CD4-positive, alpha-beta T cell treated with Interleukin-4 for 4 hours (primary cell): ENCODE measurements at places on chromosomes 2 and 18.

DNA sequence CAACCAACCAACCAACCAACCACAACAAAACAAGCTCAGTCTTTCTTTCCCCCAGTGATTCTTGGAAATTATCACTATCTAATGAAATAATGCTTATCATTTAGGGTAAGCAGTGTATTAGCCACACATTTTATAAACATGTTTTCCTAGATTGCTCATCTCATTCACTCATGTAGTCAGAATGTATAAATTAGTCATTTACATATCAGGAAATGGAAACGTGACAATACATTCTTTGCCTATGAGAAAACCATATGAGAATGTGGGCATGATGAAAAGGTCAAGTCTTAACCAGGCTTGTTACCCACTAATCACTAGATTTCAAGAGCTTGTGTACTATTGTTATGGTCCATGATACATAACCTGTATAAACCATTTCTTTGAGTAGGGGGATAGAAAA, 1583.4 kb upstream of the PIK3C3 start:
- no peak for DNase-seq

DNA sequence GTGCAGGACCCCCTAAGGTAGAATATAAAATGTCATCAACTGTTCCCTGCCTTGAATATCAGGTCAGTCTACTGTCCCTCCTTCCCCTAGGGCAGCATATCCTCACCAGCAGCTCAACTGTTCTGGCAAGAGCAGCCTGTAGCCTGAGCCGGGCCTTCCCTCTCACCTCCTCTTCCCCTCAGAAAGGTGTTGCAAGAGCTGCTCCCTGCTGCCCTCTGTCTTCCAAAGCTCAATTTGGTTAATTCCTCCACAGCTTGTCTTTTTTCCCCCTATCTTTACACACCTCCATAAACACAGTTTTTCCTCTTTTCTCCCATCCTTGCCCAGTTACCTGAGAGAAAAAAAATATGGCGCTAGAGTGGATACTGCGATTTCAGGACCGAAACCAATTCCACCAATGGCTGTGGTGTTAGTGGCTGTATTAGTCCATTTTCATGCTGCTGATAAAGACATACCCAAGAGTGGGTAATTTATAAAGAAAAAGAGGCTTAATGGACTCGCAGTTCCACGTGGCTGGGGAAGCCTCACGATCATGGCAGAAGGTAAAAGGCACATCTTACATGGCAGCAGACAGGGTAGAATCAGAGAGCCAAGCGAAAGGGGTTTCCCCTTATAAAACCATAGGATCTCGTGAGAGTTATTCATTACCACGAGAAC, 184.7 kb downstream of the MREG start:
- peak; percentile 16 for DNase-seq

DNA sequence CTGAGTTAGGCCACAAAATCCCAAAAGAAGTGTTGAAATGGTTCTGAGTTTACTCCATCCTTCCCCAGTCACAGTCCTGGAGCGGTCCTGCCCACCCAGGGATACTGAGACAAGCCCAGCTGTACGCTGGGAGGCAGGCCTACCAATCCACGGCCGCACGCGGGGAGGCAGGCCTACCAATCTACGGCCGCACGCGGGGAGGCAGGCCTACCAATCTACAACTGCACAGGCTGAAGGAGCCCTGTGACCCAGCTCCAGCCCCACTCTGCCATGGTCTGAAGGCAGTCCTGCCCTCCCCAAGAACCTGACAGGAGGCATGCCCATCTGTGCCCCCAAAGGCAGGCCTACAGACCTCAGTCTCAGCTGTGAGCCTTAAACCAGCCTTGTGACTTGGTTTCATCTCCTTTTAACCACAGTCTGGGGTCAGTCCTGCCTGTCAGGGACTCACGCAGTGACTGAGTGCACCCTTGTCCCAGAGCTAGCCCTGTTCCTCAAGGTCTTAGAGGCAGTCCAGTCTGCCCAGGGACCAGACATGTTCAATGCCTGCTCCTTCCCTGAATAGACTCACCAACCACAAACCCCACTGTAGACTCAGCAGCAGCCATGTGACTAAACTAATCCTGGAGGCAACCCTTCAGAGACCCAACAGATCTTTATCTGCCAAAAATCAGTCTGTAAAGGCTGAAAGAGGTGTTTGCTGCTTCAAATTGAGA, 36.8 kb downstream of the GPC1 start:
- DNase-seq: no peak

- DNase-seq: no peak
These were observed 1.0 kb downstream of the GAREM2 start for GRCh38 chr2:26173776-26174482.

GRCh38 chr2:174844295-174844708, 80.0 kb upstream of the CHRNA1 start:
- DNase-seq: no peak

DNA sequence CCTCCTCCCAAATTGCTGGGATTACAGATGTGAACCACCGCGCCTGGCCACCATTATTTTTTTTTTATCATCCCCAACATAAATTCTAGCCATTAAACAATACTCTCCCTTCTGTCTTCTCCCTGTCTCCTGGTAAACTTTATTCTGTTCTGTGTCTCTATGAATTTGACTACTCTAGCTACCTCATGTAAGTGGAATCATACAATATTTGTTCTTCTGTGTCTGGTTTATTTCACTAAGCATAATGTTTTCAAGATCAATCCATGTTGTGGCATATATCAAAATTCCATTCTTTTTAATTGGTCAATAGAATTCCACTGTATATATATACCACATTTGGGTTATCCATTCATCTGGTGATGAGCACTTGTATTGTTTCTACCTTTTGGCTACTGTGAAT, 71.6 kb downstream of the MCFD2 start:
- no peak for DNase-seq

- DNase-seq: no peak
These were observed 123.3 kb downstream of the PXDN start for GRCh38 chr2:1621041-1621440.
